ENCODE measurements at places on chromosomes 6 and 20.

- DNase-seq: no peak
Observed at GRCh38 chr6:98384801-98385200, 449.6 kb upstream of the POU3F2 start.

- DNase-seq: no peak
Observed at GRCh38 chr20:49230021-49230420, 10.8 kb downstream of the DDX27 start.

GRCh38 chr20:55676097-55676496, 329.2 kb downstream of the CBLN4 start:
- DNase-seq: no peak

DNA sequence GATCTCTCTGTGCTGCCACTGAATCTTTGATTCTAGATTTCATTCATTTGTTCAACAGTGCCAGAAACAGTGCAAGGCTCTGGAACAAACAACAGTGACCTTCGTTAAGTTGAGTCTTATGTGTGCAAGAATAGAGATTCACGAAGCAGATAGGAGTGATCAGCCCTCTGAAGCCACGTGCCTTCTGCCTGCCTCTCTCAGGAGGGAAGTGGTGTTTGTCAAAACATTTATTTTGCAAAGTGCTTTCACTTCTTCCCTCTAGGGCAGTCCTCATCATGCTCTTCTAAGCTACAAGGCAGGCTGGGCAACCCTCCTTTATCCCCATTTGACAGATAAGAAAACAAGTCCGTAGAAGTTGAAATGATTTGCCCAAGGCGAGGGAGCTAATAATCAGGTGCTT, 204.3 kb downstream of the TFAP2C start:
- no peak for DNase-seq

DNA sequence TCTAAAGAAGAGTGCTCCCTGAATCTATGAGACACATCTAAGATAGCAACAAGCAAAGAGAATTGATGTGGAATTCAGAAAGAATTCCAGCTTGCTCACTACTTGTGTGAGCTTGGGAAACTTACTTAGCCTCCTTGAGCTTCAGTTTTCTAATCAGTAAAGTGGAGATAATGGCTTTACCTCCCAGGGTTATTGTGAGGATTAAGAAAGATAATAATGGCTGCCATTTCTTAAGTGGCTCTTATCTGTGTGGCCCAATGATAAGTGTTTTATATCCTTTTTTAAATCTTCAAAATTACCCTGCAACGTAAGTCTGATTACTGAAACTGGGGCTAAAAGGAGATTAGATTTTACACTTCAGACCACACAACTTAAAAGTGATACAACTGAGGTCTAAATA, 418.5 kb downstream of the LMBRD1 start:
- DNase-seq: no peak

Measured in CD4-positive, alpha-beta T cell treated with Interleukin-21 for 1 hour (primary cell).